Activated T-helper 1 cell treated with anti-CD3 and anti-CD28 coated beads, Interleukin-2, amount 50 U/mL, for 16 hours (primary cell): ENCODE measurements at places on chromosomes 6 and 20.

GRCh38 chr6:56364431-56364826, 117.0 kb upstream of the COL21A1 start:
- no peak for DNase-seq

GRCh38 chr6:76435174-76435573, 362.7 kb upstream of the IMPG1 start:
- DNase-seq: no peak

GRCh38 chr6:120646101-120646500, 688.2 kb downstream of the TBC1D32 start:
- DNase-seq: no peak

- no peak for DNase-seq
Observed at GRCh38 chr20:50496773-50497385, 13.3 kb upstream of the PTPN1 start.

- DNase-seq: no peak
Observed at GRCh38 chr20:37651932-37652331, 41.9 kb upstream of the CTNNBL1 start.

DNA sequence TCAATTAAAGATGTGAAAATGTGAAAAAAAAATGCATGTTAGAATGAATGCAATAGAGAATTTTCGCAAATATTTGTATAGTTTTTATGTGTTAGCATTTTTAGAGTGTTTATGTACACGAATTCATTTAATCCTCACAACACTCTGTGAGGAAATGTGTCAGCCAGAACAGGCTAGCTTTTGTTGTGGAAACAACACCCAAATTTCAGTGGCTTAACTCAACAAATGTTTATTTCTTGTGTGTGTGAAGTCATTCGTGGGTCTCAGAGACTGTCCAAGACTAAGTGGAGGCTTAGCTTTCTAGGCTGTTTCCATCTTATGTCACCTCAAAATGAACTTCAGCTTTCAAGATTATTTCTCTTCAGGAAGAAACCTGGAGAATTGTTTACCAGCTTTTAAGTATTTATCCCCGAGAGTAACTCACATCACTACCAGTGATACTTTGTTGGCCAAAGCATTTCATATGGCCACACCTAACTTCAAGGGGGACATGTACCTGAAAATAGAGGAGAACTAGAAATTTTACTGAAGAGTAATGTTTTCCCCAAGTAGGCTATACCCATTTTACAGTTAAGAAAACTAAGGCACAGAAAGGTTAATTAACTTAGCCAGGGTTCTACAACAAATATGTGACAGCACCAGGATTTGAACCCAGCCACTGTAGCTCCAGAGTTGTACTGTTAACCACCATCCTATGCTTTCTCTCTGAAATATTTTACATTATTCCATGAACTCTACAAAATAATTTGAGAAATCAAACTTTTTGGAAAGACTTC, 306.1 kb downstream of the QKI start:
- no peak for DNase-seq

DNA sequence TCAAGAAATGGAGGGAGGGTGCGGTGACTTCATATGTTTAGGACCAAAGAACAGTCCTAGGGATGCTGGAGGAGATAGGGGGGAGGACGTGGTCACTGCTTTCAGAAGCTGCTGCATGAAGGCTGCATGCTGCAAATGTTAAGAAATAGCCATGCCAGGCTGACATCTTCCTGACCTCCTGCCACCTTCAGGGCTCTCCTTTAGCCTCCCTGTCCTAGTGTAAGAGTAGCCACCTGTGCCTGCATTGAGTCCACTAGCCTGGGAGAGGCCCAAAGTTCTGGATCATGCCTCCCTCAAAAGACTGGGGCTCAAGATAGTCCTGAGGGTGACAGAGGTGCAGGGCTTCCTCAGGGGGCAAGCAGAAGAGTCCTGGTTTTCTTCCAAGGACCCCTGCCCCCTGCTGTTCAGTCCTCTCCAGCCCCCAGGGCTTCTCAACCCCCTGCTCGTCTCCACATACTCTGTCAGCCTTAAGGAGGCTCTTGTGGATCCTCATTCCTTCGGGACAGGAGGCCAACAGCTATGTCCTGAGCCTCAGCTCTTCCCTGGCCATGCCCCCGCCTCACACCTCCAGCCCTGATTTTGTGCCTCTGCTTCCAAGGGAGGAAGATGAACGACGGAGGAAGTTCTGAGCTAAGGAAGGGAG, 96.3 kb downstream of the MRPL14 start:
- DNase-seq: no peak

DNA sequence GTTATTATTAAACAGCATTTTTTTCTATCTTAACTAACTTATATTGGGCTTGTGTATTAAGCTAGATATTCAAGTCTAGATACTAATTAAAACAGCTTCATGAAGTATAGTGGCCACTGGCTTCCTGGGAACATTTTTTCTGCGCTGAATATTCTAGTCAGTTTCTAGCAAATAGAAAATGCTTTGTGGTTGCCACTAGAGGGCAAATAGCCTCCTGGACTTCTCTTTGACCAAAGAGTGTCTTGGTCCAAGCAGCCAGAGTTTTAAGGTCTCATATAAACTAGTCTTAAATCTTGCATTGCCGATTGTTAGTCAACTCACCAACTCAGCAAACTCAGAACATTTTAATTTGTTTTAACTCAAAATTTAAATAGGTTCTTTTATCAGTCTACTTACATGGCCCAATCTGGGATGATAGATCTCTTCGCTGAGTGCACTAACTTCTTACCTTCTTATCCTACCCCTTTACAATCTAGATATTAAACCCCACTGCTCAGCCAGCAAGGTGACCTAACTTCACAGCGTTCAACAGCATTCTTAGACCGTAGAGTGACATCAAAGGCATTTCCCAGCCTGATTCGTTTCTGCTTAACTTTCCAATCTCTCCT, 24.6 kb upstream of the ID4 start:
- DNase-seq: no peak

DNA sequence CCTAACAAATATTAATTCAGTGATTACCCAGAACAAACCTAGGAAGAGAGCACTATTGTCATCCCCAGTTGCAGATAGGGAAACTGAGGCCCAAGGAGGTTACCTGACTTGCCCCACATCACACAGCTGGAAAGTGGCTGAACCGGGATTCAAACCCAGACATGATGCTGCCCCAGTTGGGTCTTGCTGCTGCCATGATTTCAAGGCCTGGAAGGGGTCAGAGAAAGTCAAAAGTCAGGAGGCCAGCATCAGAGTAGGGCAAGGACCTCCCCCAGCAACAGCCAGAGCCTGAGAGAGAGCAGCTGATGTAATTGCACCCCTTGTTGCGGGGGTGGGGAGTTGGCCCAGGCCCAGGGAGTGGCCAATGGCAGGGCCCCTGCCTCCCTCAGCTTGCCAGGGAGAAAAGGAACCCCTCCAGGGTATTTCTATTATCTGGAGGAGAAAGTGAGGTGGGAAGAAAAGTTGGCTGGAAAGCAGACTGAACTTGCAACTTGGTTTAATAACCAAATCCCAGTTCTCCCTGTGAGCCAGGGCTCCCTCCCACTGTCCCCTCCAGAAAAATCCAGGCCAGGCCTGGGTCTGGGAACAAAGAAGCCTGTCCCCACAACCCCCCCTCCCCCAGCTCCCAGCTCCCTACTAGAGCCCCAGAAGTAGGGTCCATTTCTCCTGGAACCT, 83.6 kb downstream of the MRPL14 start:
- DNase-seq: no peak

GRCh38 chr6:107114926-107115694, at the start of gene BEND3:
Gene BEND3 (minus strand): TSS chr6:107115515. CDS start chr6:107099285, 16,230 bp downstream.
- DNase-seq: peak; percentile 19

DNA sequence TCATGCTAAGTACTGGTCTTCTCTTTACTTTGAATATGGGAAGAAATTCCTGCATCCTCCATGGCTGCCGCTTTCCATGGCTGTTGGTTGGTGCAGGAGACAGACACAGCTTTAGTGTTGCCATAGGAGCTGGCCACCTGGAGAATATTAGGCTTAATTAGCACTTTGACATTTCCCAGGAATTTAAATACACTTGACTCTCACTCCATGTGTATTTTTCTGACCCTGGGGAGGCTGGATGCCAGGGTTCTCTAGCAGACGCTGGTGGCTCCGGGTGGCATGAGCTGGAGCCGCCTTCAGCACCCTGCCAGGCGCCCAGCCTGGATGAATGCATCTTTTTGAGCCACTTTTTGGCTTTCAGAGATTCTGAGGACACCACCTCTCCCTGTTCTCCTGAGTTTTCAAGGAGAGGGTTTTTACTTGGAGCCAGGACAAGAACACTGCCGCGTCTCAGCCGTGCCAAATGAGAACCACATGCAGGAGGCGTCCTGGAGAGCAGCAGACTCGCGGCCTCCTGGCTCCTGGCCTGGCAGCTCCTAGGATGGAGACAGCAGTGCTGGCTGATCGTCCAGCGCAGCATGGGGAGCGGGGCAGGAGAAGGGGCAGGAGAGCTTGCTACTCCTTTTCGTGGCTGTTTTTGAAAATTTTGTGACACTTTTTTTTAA, 258.8 kb downstream of the SMOC2 start:
- DNase-seq: no peak

DNA sequence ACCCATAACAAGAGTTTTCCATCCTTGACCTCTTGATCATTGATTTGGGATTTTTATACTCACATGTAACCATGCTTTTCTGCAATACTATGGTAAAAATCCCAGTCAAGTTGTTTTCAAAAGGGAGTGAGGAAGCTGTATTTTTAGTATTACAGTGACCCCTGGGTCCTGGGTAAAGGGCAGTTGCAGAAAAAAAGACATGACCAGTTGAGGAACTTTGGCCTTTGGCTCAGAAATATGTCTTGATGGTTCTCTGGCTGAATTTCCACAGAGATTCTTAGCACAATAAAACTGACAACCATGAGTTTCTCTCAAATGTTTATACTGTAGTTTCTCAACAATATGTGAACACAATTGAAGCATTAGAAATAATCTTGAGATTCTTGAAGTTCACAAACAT, 28.6 kb upstream of the PRL start:
- no peak for DNase-seq

DNA sequence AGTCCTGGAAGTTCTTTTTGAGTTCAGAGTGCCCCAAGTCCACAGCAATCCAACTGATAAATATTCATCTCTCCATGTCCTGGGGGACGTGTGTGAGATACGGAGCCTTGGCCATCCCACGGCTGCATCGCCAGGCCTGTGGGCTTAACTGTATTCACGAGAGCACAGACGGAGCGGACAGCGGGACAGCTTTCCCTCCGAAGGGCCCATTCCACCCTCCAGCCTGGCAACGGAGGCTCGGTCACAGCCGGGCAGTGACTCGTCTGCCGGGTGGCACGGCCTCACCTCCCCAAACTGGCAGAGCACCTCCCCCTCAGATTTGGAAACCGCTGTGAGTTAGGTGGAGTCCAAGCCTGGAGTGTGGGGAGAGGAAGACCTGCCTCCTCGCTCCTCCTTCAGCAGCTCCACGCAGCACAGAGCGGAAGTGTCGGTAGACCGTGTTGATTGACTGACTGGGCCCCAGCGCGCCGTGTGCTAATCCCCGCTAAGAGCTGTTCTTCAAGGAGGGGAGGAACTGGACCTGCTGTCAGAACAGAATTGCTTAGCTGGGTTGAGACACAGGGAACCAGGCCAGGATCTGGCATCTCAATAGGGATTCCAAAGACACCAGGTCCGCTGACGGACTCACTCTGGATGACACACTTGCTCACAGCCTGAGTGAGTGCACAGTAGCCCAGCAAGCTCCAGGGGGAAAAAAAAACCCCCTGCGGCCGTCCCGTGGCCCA, 10.9 kb downstream of the FOXF2 start:
- DNase-seq: no peak

DNA sequence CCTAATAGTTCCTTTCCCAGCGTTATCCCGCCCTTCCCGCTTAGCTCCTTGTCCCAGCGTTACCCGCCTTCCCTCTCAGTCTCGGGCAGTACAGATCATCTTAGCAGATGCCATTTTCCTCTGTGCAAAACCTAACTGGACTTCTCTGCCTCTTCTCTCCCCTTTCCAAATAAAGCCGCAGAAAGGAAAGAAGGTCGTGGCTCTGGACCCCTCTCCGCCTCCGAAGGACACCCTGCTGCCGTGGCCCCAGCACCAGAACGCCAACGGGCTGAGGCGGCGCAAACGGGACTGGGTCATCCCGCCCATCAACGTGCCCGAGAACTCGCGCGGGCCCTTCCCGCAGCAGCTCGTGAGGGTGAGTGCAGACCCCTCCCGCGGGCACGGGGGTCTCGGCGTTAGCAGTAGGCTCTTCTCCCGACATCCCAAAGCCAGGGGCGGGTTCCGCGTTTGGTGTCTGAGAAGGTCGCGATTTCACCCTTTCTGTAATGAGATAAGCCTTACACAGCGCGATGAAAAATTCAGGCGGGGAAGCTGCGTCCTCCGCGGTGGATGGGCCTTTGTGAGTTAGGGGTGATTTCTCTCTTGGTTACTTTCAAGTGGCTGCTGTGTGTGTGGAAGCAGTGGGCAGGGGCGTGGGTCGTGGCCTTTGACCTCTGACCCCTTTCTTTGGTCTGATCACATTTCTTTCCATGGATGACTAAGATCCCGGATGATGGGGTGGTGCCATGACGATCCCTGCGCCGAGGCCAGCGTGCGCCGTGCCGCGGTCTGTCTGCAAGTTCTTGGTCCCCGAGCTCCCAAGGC, 292.7 kb downstream of the TAF4 start:
- DNase-seq: no peak

DNA sequence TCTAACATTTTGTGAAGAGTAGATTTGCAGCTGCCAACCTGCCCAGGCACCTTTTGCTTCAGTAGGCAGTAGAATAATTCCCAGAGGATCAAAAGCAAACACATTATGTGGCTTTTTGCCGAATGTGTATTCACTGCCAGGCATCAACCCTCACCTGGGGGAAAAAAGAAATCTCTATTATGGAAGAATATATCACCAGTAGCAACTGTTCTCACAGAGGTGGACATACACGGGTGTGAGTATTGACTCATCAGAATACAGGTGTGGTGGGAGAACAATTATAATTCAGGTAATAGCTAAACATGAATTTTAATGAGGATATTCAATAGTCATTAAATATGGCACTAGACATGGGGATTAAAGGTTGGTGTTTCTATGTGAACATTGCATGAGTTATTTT, 910.7 kb downstream of the TFAP2A start:
- no peak for DNase-seq
